Effector CD4-positive, alpha-beta T cell (primary cell): ENCODE measurements at places on chromosomes 4 and X.

GRCh38 chrX:69289046-69289792, 124.0 kb upstream of the PJA1 start:
- DNase-seq: no peak

GRCh38 chr4:24411299-24411698, 173.1 kb downstream of the DHX15 start:
- DNase-seq: no peak

GRCh38 chr4:152805818-152806217, 26.1 kb downstream of the ARFIP1 start:
- DNase-seq: no peak

DNA sequence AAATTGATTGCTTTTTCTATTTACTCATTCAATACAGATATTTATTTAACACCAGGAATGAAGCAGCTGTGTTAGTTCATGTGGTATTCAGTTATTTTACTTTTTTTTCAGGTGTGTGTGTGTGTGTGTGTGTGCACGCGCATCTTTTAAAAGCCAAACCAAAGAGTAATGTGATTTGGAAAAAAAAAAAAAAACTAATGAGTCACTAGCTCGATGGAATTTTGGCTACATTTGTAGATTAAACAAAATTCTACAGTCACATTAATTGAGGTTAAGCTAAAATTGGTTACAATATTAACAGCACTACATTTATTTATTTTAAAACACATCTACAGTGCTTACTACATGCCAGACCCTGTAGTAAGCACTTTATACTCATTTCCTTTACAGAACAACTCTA, 66.8 kb downstream of the HHIP start:
- DNase-seq: no peak

- DNase-seq: no peak
Measured at GRCh38 chr4:145716200-145716599, 36.3 kb downstream of the C4orf51 start.

DNA sequence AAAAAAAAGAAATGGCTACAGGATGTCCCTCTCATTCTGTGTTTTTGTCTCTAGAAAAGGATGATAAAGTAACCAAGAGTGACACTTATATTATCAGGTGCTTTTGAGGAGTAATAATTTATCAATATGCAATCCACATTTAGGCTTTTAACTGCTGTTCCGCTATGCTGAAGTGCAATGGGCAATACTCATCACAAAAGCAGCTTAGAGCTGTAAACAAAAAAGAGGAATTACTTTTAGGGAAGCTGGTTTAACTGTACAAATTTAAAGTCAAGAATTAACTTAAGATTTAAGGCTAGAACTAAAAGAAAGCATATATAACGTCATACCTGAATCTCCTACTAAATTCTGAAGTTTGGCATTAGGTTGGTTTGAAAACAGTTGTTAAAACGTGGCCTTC, 93.5 kb upstream of the DDX3X start:
- no peak for DNase-seq
